Stimulated activated CD8-positive, alpha-beta memory T cell treated with anti-CD3 and anti-CD28 coated beads, Interleukin-4, amount 100 ng/mL, for 1 hour (primary cell): ENCODE measurements at places on chromosomes 4 and X.

DNA sequence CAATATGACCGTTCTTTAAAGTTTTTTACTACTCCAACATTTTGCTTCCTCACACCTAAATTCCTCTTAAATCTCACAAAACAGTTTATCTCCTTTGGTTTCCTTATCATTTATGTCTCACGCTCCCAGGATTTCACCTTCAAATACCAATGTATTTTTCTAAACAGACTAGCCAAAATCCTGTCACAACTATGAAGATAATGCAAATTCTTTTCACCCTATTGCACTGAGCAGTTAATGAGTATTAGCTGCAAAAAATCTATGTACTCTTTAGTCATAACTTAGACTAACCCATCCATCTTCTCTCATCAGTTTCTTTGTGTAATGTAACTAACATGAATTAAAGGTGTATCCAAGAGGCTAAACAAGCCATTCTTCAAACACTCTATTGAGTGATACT is 151.3 kb downstream of the COMMD8 start:
- no peak for DNase-seq

DNA sequence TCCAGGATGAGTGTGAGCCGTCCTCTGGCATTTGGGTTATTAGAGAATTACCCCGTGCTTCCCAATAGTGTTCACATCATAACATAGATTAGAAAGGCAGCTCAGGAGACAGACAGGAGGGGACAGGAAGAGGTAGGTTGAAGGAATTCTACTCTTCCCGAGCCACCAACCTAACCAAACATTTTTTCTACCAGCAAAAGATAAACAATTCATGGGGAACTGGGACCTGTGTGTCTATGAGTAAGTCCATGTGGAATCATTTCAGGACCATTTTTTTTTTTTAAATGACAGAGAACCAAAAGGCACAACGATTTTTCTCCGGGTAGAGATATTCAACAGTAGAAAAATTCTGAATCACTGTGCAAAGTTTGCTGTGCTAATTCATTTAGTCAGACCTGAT is 174.2 kb upstream of the ETNPPL start:
- DNase-seq: no peak

DNA sequence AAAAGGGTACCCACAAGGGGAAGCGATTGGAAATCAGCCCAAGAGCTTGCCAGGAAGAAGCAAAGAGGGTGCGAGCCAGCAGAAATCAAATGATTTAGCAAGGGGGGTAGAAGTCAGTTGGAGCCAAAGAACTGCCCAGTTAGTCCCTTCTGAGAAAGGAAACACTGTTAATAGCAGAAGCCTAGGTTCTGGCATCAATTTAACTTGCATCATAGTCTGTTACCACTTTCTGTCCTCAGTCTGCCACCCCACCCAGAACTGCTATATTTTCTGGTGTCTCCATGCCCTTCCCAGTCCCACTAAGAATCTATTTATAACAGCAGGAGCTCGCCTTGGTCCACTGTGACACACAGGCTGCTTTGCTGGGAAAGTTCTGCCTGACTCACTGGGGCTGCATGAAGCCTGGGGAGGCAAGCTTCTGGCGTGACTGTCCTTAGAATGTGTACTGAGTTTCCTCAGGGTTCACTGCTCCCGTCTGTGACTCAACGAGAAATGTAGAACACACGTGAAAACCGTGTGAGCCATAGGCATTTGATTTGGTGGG is 157.8 kb upstream of the TTC29 start:
- DNase-seq: no peak

DNA sequence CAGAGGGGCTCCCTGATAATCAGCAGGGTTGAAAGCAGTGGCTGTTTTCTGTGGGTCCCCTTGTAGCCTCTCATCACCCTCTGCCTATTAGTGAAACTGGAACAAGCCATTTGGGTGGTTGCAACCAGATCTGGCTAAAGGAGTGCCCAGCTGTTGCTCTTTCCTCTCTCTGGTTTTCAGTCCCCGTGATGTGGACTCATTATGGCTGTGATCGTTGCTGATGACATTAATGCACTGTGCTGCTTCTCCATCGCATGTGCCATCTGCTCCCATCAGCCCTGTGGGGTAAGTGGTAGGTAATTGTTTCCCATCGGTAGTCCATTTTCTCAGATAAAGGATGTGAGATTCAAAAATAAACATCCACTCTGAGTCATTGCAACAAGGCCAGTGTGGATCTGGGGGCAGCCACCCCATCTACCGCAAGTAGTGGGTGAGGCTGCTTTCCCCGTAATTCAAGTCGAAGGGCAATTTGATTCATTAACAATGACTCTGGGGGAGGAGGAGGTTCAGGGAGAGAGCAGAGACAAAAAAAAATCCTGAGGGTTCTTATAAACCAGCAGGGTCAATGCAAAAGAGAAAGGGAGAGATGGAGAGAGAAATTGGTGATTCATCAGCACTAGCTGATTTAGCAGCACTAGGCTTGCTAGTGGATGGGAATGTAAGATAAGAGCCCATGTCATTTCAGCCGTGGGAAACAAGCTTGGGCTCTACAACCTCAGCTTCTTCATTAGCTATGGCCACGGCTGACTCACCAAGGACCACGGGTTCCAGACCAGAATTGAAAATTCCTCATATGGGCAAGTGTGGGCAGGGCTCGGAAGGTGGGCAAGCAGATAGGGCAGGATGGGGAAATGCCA is 357.8 kb downstream of the MID1IP1 start:
- DNase-seq: no peak

DNA sequence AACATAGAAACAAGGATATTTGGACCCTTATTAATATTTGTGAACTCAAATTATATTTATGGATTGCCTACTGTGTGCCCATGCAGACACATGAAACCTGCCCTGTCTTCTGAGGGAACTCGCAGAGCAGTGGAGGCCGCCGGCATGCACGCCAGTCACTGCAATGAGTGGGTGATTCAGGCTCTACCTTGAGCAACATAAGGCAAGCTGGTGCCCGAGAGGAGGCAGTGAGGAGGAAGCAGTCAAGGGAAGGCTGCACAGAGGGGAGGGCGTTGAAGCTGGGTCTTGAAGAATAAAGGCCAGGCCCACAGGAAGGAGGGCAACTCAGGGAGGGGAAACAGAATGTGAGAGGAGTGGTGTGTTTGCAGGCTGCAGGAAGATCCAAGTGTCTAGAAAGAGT is 52.8 kb downstream of the PPEF2 start:
- no peak for DNase-seq
